ENCODE measurements at places on chromosomes 1 and 21.

- DNase-seq, result no peak
These were observed 6.5 kb downstream of the URB1 start for GRCh38 chr21:32386195-32386870.

DNA sequence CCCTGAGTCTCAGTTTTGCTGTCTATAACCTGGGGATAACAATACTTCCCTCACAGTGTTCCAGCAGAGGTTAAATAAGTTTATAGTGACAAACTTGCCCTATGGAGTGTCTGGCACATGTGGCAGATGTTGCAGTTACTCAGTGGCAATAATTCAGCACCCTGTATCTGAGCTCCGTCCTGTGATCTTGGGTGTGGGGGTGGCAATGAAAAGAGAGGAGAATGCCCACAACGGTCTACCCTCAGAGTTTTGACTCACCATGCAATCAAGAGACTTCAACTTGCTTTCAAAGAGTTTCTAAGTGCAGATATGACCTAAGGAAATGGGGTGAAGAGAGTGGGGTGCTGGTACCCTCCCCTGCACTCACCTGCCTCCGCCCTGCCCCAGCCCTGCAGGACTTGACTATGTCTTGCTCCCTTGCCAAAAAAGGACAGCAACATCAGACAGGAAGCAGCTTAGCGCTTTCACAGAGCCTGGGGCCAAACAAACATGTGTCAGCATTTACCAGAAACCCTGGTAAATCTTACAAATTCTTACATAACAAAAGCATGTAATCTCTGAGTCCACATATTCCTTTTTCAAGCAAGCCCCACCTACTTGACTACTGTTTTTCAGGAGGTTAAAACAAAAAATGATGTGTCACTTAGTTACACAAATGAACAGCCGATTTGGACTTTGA lies 185.1 kb upstream of the CAMK1G start:
- DNase-seq, result no peak

- DNase-seq, result no peak
These were observed 83.9 kb downstream of the DTL start for GRCh38 chr1:212119397-212119837.

DNA sequence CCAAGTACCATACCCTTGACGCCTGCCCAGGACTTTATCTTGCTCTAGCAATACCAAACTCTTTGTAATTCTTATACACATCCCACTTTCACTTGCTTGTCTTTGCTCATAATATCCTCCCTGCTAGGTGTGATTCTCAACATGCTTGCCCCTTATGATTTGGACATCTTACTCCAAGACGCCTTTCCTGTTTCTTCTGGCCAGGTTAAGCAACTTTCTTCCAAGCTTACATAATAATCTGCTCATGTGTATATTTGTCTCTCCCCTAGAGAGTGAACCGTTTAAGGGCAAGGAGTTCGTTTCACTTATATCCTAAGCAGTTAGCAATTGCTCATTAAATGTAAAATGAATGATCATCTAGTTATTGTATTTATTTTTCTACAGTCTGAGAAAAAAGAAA lies 21.8 kb downstream of the CRYZL1 start:
- no peak for DNase-seq

GRCh38 chr1:114111731-114112641 lies 41.7 kb downstream of the SYT6 start:
- DNase-seq, result no peak

DNA sequence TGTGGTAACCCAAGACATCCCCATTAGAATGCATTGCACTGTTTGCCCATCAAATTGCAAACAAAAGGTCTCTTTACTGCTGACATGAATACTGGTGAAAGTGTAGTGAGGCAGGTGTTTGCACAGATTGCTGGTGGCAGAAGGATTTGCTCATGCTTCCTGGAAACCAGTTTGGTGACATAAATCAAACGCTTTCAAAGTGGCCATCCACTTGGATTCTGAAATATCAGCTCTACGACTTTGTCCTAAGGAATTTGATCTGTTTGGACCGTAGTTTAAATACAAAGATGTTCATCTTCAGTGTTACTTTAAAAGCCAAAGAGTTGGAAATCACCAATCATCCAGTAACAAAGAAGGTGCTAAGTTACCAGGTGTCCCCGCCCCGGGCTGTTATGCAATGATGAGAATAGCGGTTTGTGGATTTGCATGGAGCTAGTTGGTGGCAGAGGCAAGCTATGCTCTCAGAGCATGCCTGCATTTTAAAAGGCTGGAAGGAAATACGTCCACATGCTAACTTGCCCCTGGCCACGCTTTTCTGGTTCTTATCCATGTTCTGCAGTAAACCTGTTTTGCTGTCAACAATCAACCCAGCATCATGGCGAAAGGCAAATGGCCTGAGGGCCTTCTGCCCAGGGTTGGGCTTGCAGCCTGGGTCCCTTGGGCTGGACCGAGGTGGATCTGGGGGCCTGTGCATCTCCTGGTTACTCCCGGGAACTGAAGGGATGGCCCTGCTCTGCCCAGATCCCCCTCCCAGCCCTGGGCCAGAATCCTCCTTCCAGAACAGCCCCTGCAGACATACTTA lies 49.2 kb downstream of the UMODL1 start:
- DNase-seq, result no peak

DNA sequence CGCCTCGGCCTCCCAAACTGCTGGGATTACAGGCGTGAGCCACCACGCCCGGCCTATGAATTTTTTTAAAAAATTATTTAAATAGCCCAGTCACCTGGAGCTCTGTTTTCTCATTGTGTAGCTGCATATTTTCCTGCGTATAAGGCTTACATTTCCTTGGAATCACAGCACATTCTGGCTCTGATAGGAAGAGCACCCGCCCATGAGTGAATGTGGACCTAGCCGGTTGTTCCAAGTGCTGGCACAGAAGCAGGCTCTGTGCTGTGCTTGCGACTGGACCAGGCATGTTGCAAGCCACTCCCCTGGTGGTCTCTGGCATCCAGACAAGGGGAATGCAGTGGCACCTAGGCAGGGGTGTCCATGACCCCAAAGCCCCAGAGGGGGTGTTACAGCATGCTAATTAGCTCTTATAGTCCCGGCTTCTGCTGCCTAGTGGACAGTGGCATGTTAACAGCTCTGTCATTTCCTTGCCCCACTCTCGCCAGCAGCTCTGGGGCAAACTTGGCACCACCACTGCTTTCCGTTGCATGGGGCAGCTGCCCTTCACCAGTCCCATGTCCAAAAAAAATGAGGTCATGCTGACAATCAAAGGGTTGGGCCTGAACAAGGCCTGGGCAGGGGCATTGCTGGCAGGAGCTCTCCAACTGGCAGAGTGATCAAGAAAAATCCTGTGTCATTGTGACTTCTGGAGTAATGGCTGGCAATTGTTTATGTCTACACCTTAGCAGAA lies 5.2 kb upstream of the VTCN1 start:
- DNase-seq, result no peak

DNA sequence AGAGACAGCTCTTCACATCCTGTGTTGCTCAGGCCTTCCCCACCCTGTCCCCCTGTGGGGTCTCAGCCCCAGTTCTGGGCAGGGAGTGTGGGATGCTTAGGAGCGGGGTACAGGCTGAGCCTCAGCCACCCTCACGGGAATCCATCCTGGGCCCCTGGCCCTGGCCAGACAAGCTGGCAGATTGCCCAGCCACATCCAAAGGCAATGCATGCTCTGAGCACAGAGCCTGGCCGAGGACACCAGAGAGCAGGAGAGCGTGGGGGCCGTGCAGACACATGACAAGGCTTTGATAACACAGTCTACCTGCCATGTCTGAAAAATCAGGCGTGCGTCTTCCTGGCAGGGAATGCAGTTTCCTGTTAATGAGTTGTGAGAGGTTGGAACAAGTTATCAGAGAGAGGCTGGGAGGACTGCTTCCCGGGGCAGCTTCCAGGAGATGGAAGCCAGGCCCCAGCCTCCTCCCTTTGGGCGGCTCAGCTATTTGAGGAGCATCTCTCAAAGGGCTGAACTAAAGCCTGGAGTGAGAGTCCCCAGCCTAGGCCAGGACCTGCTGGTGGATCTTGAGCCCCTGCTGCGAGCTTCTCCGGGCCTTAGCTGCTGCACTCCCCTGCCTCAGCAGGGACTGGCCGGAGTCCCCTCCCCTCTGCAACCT lies 72.2 kb upstream of the SELENON start:
- DNase-seq, result no peak

- no peak for DNase-seq
These were observed 5.7 kb upstream of the CSTB start for GRCh38 chr21:43781846-43782245.

DNA sequence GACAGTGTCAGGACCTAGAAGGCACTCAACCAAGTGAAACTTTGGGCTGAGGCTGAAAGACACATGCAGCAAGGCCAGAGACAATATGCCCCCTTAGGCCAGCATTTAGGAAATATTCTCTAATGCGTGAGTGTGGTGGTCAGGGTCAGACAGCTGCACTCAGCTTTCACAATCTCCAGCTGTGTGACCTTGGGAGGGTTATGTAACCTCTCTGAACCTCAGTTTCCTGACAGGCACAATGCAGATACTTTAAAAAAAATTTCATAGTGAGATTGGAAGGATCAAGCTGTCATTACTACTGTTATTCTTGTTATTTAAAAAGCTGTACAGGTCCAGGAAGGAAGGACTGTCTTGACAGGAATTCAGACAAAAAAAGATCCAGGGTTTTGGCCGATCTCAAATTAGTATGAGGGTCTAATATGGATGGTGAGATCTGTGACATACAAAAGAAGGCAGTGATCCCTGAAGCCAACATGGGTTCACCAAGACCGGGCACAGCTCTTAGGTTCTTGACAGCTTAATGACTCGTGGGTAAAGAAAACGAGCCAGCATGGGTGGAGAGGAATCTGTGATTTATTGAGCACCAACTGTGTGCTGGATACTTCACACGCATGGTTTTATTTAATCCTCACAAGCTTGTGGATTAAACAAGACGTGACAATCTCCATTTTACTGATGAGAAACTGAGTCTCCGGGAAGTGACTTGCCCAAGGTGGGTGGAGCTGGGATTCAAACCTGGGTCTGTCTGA lies 54.6 kb upstream of the POU3F1 start:
- no peak for DNase-seq

GRCh38 chr1:40704817-40705733 lies 13.6 kb downstream of the NFYC start:
- DNase-seq, result no peak

- DNase-seq, result no peak
These were observed 17.9 kb downstream of the MRAP start for GRCh38 chr21:32316361-32317215.

GRCh38 chr1:147215540-147215916 lies 9.6 kb downstream of the FMO5 start:
- DNase-seq, result no peak

All from LoVo (cell line).